Inflammatory macrophage treated with lipopolysaccharide for 4 hours (primary cell): ENCODE measurements at places on chromosomes 4 and X.
A peak's percentile ranks its signal among the peaks of the same experiment; 100 is the strongest.

DNA sequence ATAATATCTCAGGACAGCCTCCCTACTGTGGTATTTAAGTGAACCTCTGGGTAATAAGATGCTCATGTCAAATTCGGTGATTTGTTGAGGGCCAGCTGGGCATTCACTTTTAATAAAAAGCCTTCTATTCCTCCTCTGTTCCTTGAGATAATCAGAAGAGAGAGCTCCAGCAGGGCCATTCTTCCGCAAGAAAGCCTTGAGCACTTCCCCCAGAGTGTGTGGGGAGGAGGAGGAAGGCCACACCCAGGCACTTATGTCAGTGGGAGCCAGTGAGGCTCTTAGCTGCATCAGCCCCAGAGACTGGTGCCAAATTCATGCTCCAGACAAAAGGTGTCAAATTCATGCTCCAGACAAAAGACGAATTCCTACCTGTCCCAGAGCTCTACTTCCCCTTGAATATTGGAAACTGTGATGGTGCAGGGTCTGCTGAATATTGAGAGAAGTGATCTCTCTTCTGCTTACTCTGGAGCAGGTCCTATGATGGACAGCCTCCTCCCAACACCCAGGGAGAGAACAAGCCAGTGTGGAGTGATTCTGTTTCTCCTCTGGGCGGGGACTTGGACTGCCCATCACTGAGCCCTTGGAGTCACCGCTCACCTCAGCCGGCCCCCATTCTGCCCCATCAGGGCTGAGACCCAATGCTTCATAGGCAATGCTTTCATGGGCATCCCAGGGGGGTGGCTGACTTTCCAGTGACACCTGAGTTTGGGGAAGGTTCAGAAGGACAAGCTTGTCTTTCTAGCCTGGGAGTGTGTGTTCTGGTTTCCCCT is 68.1 kb downstream of the FHDC1 start:
- no peak for DNase-seq

GRCh38 chr4:54229631-54230483 is 764 bp downstream of the PDGFRA start:
- no peak for DNase-seq

DNA sequence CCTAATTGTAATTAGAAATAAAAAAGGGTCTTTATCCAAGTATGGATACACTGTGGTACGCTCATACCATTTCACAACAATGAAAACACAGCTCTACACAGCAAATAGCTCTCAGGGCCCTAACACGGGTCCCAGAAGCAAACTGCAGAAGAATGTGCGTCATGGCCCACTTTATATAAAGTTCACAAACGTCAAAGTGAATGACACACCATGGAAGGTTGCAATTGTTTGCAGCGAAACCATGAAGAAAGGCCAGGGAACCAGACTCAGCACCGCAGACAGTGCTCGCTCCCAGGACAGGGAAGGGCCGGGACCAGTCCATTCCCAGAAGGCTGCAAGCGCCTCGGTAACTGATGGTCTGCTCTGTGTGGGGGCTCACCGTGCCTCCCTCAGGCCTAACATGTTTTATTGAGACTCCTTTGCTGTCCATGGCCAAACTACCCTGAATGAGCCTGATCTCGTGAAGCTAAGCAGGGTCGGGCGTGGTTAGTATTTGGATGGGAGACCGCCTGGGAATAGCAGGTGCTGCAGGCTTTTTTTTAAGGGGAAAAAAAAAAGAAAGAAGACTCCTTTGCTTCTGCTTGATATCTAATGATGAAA is 47.8 kb downstream of the ACOX3 start:
- no peak for DNase-seq

GRCh38 chr4:23268072-23268771 is 575.5 kb downstream of the GBA3 start:
- no peak for DNase-seq

GRCh38 chrX:104482757-104483156 is 83.2 kb upstream of the IL1RAPL2 start:
- no peak for DNase-seq

DNA sequence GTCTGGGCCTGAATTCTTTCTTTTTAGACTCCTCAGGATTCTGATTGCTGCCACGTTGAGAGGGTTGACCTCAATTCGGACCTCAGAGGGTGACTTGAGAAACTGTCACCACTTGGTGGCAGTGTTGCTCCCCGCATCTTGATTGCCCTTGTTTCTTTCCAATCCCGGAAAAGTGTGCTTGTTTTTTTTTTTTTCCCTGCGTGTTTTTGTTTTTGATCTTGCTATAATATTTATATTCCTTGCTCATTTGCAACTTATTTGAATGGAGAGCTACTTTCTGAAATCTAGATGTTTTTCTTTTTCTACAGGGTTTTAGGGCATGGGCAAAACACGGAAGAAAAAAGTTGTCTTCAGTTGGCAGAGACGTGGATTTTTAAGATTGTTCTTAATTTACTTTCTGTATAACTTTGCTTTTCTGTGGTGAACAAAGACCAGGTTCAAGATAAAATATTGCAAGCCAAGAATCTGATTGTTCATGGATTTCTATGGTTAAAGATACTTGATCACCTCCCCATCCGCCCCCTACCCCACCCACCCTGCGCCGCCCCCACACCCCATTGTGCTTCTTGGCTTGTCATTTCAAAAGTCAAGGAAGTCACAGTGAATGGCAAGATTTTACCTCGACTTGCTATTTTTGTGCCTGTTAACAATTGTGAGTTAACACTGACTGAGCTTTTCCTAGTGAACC is 102.0 kb downstream of the PTTG2 start:
- peak; percentile 68 for DNase-seq

- DNase-seq, result no peak
Observed at GRCh38 chr4:188195389-188195985, 56.2 kb downstream of the TRIML1 start.

GRCh38 chr4:28250646-28251045 is 1390.0 kb downstream of the STIM2 start:
- no peak for DNase-seq

- DNase-seq, result peak; percentile 71
Observed at GRCh38 chr4:101790521-101791181, at the start of gene BANK1. Gene BANK1, plus strand, starts transcription at chr4:101790730. Its CDS starts 151 bp downstream, at chr4:101790881.

GRCh38 chr4:170193496-170193895 is 103.7 kb upstream of the AADAT start:
- no peak for DNase-seq

DNA sequence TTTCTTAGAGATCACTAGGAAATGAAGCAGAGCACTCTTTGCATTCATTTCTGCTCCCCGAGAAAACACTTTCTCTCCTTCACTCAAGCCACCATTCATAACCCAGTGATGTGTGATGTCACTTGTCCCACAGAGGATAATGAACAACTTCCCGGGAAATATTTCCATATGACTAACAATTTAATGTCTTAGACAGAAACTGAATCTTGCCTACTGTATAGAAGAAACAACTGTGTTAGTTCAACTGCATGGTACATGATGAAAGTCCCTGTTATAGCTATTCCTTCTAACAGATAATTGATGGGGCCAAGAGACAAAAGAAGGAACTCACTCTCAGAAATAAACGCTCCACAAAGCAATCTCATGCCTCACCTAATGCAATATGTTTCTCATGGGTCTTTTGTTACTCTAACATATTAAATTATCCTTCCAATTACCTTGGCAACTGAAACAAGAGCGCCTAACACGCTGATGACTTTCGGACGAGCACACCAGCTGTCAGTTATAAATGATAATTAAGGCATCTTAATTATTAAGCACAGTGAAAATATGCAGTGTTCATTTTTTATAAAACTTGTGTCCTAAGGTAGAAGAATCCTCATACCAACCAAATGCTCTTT is 113.7 kb upstream of the TLR3 start:
- DNase-seq, result no peak

DNA sequence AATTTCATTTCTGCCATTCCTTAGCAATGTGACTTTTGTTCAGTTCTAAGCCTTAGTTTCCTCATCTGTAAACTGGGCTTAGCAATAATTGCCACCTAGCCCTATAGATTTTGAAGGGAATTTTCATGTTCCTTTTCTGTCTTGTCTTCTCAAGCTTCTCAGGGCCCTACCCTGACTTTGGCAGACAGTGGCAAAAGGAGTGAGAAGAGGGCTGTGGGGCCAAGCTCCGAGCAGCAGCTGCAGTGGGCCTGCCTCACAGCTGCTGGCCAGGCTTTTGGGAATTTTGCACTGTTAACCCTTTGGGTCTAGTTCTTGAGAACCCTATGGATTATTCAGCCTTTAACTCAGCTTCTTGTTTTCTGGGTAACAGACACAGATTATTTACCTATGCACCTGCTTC is 67.6 kb upstream of the IGSF1 start:
- no peak for DNase-seq

- no peak for DNase-seq
Observed at GRCh38 chr4:16897991-16898827, at the start of gene LDB2. Gene LDB2, minus strand, starts transcription at chr4:16898645.

DNA sequence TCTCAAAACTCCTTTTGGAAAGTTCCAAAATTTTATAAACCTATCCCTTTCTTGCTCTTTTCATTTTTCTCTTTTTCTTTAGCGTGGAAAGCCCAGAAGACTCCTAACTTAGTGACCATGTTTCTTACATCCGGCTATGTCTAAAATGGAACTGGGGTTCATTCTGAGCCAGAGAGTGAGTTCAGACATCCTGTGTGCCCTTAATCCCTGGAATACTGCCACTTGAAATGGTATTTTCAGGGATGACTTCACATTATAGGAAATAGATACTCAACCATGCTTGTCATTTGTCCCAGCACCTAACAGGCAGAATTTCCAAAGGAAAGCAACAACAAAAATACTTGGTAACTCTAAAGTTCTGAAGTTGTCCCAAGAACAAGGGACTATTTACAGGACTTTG is 379.6 kb downstream of the ARHGAP24 start:
- DNase-seq, result no peak

DNA sequence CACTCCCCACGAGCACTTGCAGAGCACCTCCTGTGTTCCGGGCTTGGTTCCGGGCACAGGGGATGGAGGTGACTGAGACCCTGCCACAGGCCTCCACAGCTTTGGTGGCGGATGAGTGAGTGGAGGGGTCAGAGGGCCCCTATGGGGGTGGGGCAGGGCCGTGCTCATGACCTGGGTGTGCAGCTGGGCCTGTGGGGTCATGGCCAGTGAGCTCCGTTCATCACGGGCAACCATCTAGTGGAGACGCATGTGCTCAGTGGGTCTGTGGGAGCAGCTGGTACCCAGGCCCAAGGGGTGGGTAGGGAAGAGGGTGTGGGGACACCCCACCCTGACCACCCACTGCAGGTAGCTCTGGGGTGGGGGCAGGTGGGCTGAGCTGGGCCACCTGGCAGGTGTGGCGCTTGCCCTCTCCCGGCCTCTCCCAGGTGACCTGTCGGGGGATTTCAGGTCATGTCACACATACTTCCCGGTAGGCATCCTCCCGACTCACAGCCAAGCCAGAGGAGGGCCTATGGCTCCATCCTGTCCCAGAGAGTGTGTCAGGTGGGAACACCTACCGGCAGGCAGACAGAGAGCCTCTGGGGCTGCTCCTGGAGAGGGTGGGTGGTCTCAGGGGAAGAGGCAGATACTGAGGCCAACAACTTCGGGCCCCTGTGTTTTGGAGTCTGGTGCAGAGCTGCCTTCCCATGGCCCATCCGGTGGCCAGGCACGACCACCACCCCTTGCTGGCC is 3.6 kb downstream of the PSAPL1 start:
- DNase-seq, result no peak

- DNase-seq, result no peak
Observed at GRCh38 chrX:39665830-39666518, 431.8 kb downstream of the BCOR start.

DNA sequence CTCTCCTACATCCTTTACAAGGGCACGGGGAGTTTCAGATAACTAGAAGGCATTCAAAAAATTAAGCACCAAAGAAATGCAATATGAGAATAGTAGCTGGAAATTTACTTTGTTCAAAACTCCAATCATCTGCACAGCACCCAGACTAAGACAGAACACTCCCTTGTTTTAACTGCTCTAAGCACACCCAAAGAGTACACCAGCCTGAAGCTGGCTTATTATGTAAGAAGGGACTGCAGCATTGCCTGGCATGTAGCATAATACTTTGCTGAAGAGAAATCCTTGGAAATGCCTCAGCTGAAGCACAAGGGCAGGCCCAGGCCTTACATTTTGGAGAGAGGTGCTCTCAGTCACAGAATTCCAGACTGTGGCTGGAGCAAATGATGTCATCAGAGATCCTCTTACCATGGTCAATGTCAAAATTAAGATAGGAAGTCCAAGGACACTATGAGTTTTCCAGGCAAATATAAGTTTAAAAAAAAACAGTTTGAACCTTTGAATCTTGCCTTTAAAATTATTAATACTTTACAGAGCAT is 14.8 kb downstream of the ARHGEF6 start:
- no peak for DNase-seq

DNA sequence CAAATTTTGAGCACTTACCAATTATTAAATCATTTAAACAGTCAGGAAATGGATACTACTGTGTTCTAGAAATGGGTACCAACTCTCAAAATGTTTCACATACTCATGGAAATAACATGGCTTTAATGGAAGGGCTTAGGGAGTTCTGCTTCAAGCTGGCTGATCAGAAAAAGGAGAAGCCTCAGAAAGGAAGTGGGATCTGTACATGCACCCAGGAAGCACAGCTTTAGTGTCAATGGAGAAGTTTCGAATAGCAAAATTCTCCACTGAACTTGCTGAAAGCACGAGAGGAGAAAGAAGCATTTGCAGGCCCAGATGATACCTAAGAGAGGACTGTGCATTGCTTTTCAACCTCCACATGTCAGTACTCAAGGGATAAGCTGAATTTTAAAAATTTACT is 11.1 kb upstream of the HS3ST1 start:
- DNase-seq, result peak; percentile 68

- no peak for DNase-seq
Observed at GRCh38 chrX:13397878-13398818, 78.3 kb upstream of the ATXN3L start.

GRCh38 chr4:138555584-138555983 is 313.4 kb upstream of the SLC7A11 start:
- DNase-seq, result peak; percentile 25

- DNase-seq, result no peak
Observed at GRCh38 chr4:70838204-70838603, 1.5 kb downstream of the GRSF1 start.
